MCF 10A (cell line): ENCODE measurements at places on chromosomes 5 and 9. TPM values are rescaled to one million over a fixed set of nuclear protein-coding genes. Genes with fewer than 3 reads are reported as not detected.

PAEP gene
- total RNA-seq: not detected in 2 replicates

DNA sequence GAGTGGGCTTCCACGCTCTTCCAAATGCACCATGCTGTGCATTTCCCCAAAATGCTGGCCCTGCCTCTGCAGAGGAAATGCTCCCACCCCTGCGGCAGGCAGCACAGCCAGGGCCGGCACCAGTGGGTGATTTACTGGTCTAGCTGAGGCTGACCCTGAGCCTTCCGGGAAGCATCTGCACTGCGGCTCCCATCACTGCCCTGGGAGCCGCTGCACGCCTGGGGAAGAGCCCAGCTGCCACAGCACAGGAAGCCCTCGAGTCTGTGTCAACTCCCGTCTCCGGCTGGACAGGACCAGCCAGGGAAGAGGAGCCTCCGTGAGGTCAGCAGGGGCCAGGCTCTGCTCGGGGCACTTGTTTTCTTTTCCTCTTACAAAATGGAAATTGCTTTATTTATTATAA lies 25.1 kb upstream of the EEIG1 start:
- no peak overlapping the region for H3K27ac ChIP-seq
- no peak overlapping the region for H3K4me3 ChIP-seq
- H3K36me3 ChIP-seq: no peaks in the 10 kb centered on the region
- no peak for DNase-seq
- H3K4me1 ChIP-seq: peaks cover 18% of the 10 kb centered on the region

DDX4 gene
- total RNA-seq: not detected in 2 replicates

- H3K36me3 ChIP-seq: peaks cover 9% of the 10 kb centered on the region
- H3K27ac ChIP-seq: peak overlapping the region; percentile 40
- peaks cover 7% of the 10 kb centered on the region for H3K4me1 ChIP-seq
Measured at GRCh38 chr5:142512043-142513042, 173.5 kb downstream of the FGF1 start.

- H3K4me3 ChIP-seq: no peak overlapping the region
- DNase-seq: no peak
Measured at GRCh38 chr9:40927851-40928802, 200.4 kb downstream of the FOXD4L6 start.

GRCh38 chr5:139137697-139138096 lies 60.5 kb downstream of the SIL1 start:
- DNase-seq: peak; percentile 68
- no peaks in the 10 kb centered on the region for H3K27me3 ChIP-seq
- H3K4me3 ChIP-seq: no peak overlapping the region
- peaks cover 14% of the 10 kb centered on the region for H3K36me3 ChIP-seq
- H3K4me1 ChIP-seq: peaks cover 24% of the 10 kb centered on the region

GFI1B gene
- total RNA-seq: not detected in 2 replicates

DNA sequence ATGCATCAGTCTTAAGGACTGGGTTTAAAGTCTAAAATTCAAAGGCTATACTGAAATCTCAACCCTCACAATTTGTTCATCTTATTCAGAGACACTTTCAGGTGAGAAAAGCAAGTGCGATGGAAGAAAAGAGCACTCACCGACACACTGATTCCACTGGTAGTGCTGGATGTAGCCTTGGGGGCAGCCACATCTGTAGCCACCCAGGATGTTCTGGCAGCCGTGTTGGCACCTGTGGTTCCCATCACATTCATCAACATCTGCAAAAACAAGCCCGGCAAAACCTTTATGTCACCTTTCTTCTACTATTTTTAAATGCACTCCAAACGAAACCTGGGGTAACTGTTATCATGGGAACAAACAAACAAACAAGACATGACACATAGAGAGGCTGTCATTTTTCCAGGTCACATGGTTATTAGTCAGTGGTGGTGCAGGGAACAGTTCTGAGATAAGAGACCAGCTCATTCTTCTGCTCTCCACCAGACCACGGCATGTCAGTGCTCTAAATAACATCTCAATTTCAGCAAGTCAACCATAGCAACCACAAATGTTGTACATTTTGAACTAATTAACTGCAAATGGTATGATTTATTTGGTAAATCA lies 188.4 kb downstream of the SLC12A2 start:
- DNase-seq: peak; percentile 58
- peaks cover 13% of the 10 kb centered on the region for H3K4me1 ChIP-seq
- no peak overlapping the region for H3K4me3 ChIP-seq
- H3K27me3 ChIP-seq: no peaks in the 10 kb centered on the region
- no peak overlapping the region for H3K27ac ChIP-seq

GRCh38 chr5:96563816-96564215 lies 98.4 kb upstream of the CAST start:
- H3K36me3 ChIP-seq: no peaks in the 10 kb centered on the region
- H3K4me1 ChIP-seq: peaks cover 17% of the 10 kb centered on the region

BRINP1 gene
- total RNA-seq: not detected in 2 replicates

- no peak for DNase-seq
- peaks cover 16% of the 10 kb centered on the region for H3K4me1 ChIP-seq
Measured at GRCh38 chr5:140234377-140234989, 59.5 kb downstream of the CYSTM1 start.

- peaks cover 23% of the 10 kb centered on the region for H3K4me1 ChIP-seq
- DNase-seq: no peak
- no peak overlapping the region for H3K27ac ChIP-seq
- H3K27me3 ChIP-seq: peaks cover 8% of the 10 kb centered on the region
Measured at GRCh38 chr5:173971681-173972345, 17.2 kb upstream of the C5orf47 start.

CREBRF gene
- total RNA-seq: 16.2 and 22.7 TPM in 2 replicates

OR13C5 gene
- total RNA-seq: not detected in 2 replicates

DPYSL3 gene
- total RNA-seq: 8.2 and 8.9 TPM in 2 replicates

GRCh38 chr9:101254733-101255433 lies 129.9 kb downstream of the BAAT start:
- no peak overlapping the region for H3K4me3 ChIP-seq

- peaks cover 27% of the 10 kb centered on the region for H3K4me1 ChIP-seq
- DNase-seq: peak; percentile 36
- H3K27ac ChIP-seq: peak overlapping the region; percentile 50
- peak overlapping the region; percentile 38 for H3K4me3 ChIP-seq
- H3K36me3 ChIP-seq: peaks cover 11% of the 10 kb centered on the region
Measured at GRCh38 chr5:16889203-16889971, 46.7 kb downstream of the MYO10 start.

DNA sequence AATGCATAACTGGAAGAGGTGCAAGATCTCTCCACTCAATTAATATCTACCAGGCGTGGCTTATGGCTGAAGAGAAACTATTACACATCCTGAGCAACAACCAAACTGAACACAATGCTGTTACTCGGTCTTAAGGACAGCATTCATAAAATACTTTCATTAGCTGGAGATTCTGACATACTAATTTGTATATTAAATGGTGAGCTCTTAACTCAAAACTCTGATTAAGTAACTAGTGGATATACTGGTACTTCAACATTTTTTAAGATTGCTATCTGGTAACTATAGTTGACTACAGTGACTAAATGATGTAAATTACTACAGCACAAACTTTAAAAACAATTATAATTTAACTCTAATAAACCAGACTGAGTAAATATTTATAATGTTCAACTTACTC lies 15.8 kb downstream of the ZDHHC21 start:
- peaks cover 12% of the 10 kb centered on the region for H3K36me3 ChIP-seq
- no peak overlapping the region for H3K4me3 ChIP-seq
- no peak overlapping the region for H3K27ac ChIP-seq
- DNase-seq: no peak
- H3K4me1 ChIP-seq: no peaks in the 10 kb centered on the region
- H3K27me3 ChIP-seq: no peaks in the 10 kb centered on the region

GRCh38 chr9:107620801-107621200 lies 131.2 kb upstream of the KLF4 start:
- H3K27me3 ChIP-seq: no peaks in the 10 kb centered on the region
- no peak for DNase-seq
- no peaks in the 10 kb centered on the region for H3K36me3 ChIP-seq
- no peak overlapping the region for H3K4me3 ChIP-seq

GRCh38 chr5:151627650-151628049 lies 36.5 kb upstream of the FAT2 start:
- peak; percentile 85 for DNase-seq
- H3K27ac ChIP-seq: peak overlapping the region; percentile 50
- no peaks in the 10 kb centered on the region for H3K27me3 ChIP-seq
- no peaks in the 10 kb centered on the region for H3K36me3 ChIP-seq
- H3K4me1 ChIP-seq: peaks cover 53% of the 10 kb centered on the region

GRCh38 chr5:28576022-28576421 lies 1537.6 kb upstream of the CDH9 start:
- no peak overlapping the region for H3K27ac ChIP-seq
- no peak overlapping the region for H3K4me3 ChIP-seq
- H3K36me3 ChIP-seq: peaks cover 4% of the 10 kb centered on the region
- peak; percentile 22 for DNase-seq

SPEF2 gene
- 5.3 and 5.6 TPM in 2 replicates for total RNA-seq

FRMPD1 gene
- total RNA-seq: not detected in 2 replicates

- no peak overlapping the region for H3K27ac ChIP-seq
- no peaks in the 10 kb centered on the region for H3K27me3 ChIP-seq
- no peak for DNase-seq
- H3K4me3 ChIP-seq: no peak overlapping the region
- peaks cover 10% of the 10 kb centered on the region for H3K4me1 ChIP-seq
Measured at GRCh38 chr5:73295447-73295846, 122.5 kb downstream of the TMEM174 start.

DNA sequence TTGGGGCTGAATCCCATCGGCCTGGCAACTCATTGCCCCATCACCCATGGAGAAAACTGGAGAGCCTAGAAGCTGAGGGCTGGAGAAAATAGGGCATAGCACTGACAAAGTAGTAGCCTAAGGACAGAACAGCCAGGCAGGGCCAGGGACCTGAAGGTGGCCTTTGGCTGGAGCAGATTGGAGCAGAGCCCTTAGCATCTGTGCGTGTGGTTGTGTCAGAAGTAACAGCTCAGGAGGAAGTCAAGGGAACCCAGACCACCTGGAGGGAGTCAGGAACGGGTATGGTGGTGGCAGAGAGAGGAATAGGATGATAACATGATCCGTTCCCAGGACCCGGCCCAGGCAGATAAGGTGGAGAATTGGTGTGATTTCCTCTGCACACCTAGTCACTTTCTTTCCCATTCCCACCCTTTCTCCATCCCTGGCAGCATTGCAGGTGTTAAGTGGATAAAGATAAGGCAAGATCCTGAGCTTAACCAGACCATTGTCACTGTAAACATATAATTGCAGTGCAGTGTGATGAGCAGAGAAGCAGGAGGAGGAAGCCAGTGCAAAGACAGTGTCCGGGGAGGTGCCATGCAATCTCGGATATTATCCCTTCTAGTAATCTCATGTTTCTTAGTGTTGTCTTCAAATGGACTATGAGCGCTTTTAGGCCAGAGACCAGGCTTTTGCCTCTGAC lies 67.0 kb downstream of the NDFIP1 start:
- DNase-seq: no peak
- H3K4me1 ChIP-seq: peaks cover 12% of the 10 kb centered on the region
- H3K27ac ChIP-seq: no peak overlapping the region
- no peaks in the 10 kb centered on the region for H3K27me3 ChIP-seq
- H3K36me3 ChIP-seq: peaks cover 4% of the 10 kb centered on the region

GRCh38 chr5:84382363-84383295 lies 2.1 kb downstream of the EDIL3 start:
- peaks cover 23% of the 10 kb centered on the region for H3K4me1 ChIP-seq
- no peaks in the 10 kb centered on the region for H3K36me3 ChIP-seq
- peaks cover 85% of the 10 kb centered on the region for H3K27me3 ChIP-seq
- H3K4me3 ChIP-seq: peak overlapping the region; percentile 53
- peak; percentile 15 for DNase-seq

DNA sequence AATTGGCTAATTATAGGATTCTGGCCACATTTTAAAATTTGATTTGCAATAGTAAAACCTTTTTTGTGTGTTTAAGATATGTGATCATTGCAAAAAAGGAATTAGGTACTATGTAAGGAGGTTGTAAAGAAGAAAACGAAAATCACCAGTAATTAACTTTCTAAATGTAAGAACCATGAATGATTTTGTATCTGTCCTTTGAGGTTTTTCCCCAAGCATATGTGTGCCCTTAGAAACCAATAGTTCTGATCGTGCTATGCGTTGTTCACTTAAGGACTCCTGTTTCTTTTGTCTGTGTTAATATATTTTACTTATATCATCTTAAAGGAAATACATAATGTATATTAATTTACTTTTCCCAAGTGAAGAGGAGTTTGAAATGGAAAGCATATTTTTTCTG lies 410.2 kb downstream of the PSAT1 start:
- no peaks in the 10 kb centered on the region for H3K27me3 ChIP-seq
- peaks cover 6% of the 10 kb centered on the region for H3K4me1 ChIP-seq
- H3K4me3 ChIP-seq: no peak overlapping the region
- no peaks in the 10 kb centered on the region for H3K36me3 ChIP-seq

SPAAR gene
- 0.27 and 0.72 TPM in 2 replicates for total RNA-seq

DNA sequence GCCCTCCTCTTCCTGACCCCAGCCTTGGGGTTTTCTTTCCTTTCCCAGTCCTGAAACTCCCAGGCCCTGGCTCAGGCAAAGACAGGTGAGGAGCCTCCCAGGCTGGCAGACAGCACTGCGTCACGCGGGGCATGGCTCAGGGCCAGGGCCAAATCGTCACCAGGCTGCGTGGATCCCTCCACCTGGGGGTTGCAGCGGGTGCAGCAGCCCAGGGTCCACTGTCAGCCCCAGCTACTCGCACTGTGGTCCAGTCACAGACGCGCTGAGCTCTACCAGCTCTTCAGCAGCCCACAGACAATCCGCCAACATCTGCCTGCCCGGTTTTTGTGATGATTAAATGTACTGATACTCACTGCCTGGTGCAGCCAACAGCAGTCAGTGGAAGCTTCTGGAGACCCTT lies 12.1 kb downstream of the FAM78A start:
- H3K27me3 ChIP-seq: no peaks in the 10 kb centered on the region
- no peaks in the 10 kb centered on the region for H3K36me3 ChIP-seq
- no peak overlapping the region for H3K4me3 ChIP-seq
- H3K27ac ChIP-seq: no peak overlapping the region

DNA sequence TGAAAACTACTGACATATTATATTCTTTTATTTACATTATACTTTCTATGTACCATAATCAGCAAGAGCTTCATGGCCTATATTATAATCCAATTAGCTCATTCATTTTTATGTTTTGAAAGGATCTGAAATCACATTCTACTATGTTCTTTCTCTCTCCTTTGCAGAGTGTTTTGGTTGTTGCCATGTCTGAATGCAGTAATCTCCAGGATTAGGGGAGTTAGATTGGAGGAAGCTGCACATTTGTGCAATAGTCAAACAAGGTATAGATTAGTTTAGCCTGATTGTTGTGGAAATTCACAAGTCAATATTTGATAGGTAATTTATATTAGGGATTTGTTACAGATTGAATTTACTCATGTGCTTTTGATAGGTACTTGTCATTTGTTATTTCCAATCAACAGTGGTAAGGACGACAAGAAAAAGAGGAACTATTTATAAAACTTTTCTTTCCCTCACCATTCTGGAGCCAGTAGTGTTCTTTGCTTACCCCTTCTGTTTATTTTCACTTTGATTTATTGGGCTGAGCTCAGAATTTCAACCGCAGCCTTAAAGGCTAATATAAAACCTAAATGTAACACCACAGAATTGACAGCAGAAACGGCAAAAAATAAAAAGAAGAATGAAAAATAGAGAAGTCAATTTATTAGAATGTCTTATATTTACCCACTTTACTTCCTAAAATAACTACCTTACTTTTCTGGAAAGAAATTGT lies 597.0 kb downstream of the CHSY3 start:
- no peaks in the 10 kb centered on the region for H3K36me3 ChIP-seq
- H3K4me1 ChIP-seq: no peaks in the 10 kb centered on the region
- H3K27me3 ChIP-seq: no peaks in the 10 kb centered on the region
- no peak overlapping the region for H3K27ac ChIP-seq

GRCh38 chr5:34804913-34805312 lies 34.1 kb upstream of the TTC23L start:
- peaks cover 19% of the 10 kb centered on the region for H3K36me3 ChIP-seq
- H3K4me1 ChIP-seq: no peaks in the 10 kb centered on the region
- no peak for DNase-seq
- no peaks in the 10 kb centered on the region for H3K27me3 ChIP-seq
- no peak overlapping the region for H3K27ac ChIP-seq
- no peak overlapping the region for H3K4me3 ChIP-seq
